ENCODE measurements at places on chromosomes 12 and 14. TPM values are rescaled to one million over a fixed set of nuclear protein-coding genes. Genes with fewer than 3 reads are reported as not detected.

DNA sequence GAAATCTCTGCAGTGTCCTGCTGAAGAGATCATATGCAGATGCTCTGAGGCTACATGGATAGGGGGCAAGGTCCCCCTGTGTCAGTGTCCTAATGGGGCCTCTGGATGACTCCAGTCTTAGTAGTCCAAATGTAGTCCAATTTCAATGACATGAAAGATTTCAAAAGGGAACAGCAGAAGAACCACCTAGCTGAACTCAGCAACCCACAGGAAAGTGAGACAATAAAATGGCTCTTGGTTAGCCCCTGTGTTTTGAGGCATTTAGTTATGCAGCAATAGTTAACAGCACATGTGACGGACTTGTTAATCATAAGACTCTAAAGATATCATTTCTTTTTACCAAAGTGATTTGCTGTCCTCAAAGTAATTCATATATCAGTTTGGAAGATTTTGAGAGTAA lies 22.7 kb downstream of the CCDC198 start:
- H3K4me1 ChIP-seq, result no peaks in the 10 kb centered on the region
- DNase-seq, result no peak
- H3K4me3 ChIP-seq, result no peak overlapping the region

DNA sequence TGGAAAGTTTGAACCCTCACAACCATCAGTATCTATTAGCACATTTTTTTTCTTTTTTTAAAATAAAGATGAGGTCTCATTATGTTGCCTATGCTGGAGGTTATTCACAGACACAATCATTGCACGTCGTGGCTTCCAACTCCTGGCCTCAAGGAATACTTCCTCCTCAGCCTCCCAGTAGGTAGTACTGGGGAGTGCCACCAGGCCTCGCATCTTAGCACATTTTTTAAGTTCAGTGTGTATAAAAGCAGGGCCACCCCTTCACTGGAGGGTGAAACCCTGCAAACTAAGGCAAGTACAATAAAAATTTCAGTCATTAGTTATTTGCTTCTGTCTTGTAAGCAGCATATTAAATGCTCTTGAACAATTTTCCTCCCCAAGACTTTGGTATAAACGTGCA lies 114.2 kb upstream of the SINHCAF start:
- H3K36me3 ChIP-seq, result no peaks in the 10 kb centered on the region
- DNase-seq, result no peak
- no peaks in the 10 kb centered on the region for H3K4me1 ChIP-seq
- no peaks in the 10 kb centered on the region for H3K27me3 ChIP-seq
- no peak overlapping the region for H3K27ac ChIP-seq

- no peak overlapping the region for H3K27ac ChIP-seq
- H3K36me3 ChIP-seq, result peaks cover 89% of the 10 kb centered on the region
- no peaks in the 10 kb centered on the region for H3K27me3 ChIP-seq
- H3K4me1 ChIP-seq, result no peaks in the 10 kb centered on the region
- no peak for DNase-seq
Measured at GRCh38 chr12:49049566-49050224, 10.9 kb downstream of the KMT2D start.

- H3K27ac ChIP-seq, result no peak overlapping the region
- no peak overlapping the region for H3K4me3 ChIP-seq
- DNase-seq, result no peak
- H3K27me3 ChIP-seq, result no peaks in the 10 kb centered on the region
- H3K4me1 ChIP-seq, result no peaks in the 10 kb centered on the region
Measured at GRCh38 chr12:31353750-31354708, 28.1 kb upstream of the SINHCAF start.

GRCh38 chr12:93918262-93918661 lies 230.1 kb upstream of the PLXNC1 start:
- no peaks in the 10 kb centered on the region for H3K27me3 ChIP-seq
- H3K4me1 ChIP-seq, result no peaks in the 10 kb centered on the region
- no peaks in the 10 kb centered on the region for H3K36me3 ChIP-seq
- no peak overlapping the region for H3K4me3 ChIP-seq
- DNase-seq, result no peak
- H3K27ac ChIP-seq, result no peak overlapping the region

GRCh38 chr12:13167906-13168305 lies 28.6 kb upstream of the EMP1 start:
- no peaks in the 10 kb centered on the region for H3K27me3 ChIP-seq
- no peak overlapping the region for H3K4me3 ChIP-seq
- DNase-seq, result no peak
- no peak overlapping the region for H3K27ac ChIP-seq
- no peaks in the 10 kb centered on the region for H3K36me3 ChIP-seq
- peaks cover 27% of the 10 kb centered on the region for H3K4me1 ChIP-seq

DBX2 gene
- 0.89 TPM for total RNA-seq

ZNF664 gene
- 120 TPM for total RNA-seq
